H9 (cell line): ENCODE measurements at places on chromosomes 5 and 9. TPM values are rescaled to one million over a fixed set of nuclear protein-coding genes. Genes with fewer than 3 reads are reported as not detected.
A peak's percentile ranks its signal among the peaks of the same experiment; 100 is the strongest.

Gene INSYN2B
- not detected in 2 replicates for total RNA-seq

Gene LRRC19
- not detected in 2 replicates for total RNA-seq

Gene WWC1
- total RNA-seq = 28.2 and 30.7 TPM in 2 replicates

Gene SLC31A2
- 1.0 and 1.3 TPM in 2 replicates for total RNA-seq

Gene TSSK1B
- total RNA-seq = 0.17 TPM in 1 of 2 replicates, not detected in the other

DNA sequence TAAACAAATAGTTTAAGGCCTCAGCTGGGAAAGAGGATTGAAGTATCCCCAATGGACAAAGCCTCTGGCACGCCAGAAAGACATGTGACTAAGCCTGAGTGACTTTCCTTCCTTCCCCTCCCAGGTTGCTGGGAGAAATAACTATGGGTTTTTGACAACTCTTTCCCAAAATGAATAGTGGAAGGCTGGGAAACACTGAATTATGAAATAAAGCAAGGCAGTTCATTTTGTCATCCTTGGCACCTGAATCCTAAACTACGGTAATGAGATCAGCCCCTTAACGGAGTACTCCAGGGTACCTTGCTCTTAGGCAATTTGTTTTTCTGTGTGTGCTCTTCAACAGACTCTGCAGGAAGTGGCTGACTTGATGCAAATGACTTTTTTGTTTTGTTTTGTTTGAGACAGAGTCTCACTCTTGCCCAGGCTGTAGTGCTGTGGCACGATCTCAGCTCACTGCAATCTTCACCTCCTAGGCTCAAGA is 75.2 kb downstream of the LMNB1 start:
- no peak for DNase-seq

DNA sequence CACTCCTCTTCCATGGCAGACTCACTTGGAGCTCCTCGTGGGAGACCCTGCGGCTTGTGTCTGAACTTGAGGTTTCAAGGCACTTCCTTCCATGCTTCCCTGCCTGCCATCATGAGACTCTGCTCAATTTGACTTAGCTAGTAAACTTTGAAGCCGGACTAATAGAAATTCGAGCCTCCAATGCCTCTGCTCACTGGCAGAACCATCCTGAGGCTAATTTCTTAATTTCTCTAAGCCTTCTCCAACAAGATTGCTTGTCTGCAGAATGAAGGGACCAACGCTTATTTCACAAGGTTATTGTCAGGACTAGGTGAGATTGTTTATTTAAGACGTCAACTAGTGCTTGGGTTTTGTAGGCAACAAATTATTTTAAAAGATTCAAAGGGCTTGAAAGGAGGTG is 3.2 kb downstream of the POU4F3 start:
- DNase-seq = no peak

- peak; percentile 19 for DNase-seq
These were observed 47.5 kb upstream of the SH3PXD2B start for GRCh38 chr5:172501708-172502320.

DNA sequence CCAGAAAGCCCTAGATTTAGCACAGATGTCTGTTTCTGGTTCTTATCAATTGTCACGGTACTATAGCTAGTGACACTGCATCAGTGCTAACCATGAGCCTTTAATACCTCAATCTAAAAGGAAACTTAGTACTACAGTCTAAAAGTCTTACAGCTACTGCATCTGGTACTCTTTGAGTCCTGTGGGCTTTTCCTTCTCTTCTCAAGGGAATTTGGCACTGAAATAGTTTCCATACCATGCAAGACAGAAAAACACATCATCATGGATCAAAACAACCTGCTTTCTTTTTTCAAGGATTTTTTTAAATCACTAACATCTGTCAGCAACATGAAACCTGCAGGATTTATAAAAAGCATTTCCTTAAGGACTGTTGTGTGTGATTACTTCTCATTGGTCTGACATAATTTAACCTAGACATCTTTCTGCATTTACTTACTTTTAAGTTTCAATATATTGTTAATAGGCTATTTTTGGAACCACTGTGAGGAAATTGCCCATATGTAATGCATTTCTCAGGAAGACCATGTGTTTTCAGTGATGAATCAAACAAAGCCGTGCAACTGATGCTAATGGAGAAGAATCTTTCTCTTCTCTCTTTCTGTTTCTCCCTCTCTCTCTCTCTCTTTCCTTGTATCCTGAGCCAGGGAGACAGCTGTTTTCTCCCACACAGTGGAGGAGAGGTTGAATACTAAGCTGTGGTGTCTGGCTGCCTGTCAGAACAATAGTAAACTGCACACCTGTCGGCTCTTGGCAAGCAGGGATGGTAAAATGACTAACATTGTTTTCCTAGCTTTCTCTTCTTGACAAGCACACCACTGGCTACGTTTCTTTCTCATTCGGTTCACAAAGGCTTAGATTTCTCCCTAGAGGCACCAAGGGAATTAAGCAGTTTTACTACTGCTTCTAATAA is 273.4 kb downstream of the CSNK1G3 start:
- DNase-seq = no peak

GRCh38 chr5:132765311-132766019 is 11.6 kb downstream of the SEPTIN8 start:
- DNase-seq = peak; percentile 20

DNA sequence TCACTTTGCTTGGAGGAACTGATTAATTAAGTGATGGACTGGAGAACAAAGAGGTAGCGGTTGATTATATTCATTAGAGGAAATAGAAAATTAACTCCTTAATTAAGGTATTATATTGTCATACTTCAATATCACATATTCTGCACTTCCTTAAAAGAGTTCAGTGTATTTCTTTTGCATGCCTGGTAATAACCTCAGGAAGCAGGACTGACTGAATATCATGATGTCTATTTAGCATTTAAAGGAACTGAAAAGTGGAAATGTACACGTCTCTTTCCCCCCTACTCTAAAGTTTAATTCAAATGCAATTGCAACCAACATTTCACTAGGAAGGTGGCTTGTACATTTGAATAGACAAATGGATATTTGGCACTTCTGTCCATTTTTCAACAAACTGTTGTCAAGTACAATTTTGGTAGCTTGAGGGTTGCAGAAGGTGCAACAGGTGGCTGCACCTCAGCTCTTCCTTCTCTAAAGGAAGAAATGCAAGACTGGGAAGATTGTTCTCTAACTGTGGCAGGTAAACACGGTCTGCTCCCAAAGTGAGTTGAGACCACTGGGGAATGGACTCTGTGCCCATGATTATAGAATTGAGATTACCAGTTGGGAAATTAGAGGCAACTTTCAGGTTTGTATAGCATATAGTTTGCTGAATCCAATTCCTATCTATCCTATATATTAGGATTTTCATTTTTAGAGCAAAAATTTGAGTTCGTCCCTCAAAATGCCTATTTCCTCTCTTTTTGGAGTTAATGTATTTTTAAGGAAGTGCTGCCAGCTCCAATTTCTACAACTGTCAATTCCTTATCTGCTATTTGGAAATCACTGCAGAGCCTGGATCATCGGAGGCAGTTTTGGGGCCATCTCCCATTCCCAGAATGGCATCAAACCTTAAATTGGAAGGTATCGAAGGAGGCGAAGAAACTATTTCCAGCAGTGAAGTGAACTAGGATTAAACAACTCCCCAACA is 98.9 kb upstream of the TAF11L2 start:
- no peak for DNase-seq

- peak; percentile 25 for DNase-seq
These were observed 307.2 kb downstream of the GADD45G start for GRCh38 chr9:89911721-89912604.

DNA sequence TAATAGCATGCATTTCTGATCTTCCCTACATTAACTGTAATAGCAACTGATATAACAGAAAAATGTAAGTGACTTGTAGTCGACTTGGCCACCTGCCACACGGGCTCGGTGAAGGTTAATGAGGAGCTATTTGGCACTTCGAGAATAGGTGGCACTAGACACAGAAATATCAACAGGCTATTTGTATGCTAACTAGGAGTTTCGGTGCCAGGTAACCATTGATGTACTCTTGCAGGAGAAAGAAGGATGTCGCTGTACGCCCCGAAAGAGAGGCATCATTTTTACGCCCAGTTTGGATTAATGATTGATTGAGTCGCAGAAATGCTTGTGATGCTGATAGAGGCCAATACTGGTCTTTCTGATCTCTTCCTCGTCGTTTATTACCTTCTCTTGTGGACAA is 516 bp upstream of the DMRT2 start:
- no peak for DNase-seq

DNA sequence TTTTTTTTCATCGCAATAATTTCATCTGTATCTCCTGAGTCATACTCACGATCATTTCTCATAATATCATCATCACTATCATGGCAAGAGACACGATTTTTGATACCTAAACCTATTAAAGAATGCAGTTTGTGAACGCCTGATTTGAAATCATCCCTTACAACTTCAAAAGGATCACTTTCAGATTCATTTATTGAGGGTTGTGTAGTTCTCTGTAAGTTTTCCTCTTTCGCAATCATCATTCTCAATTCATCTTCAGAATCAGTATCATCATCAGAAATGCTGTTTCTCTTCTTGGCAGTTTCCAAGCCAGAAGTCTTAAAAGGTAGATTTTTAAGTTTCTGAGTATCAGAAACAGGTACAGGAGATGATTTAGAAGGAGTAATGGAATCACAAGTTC is 9.7 kb downstream of the NOL8 start:
- DNase-seq = no peak

DNA sequence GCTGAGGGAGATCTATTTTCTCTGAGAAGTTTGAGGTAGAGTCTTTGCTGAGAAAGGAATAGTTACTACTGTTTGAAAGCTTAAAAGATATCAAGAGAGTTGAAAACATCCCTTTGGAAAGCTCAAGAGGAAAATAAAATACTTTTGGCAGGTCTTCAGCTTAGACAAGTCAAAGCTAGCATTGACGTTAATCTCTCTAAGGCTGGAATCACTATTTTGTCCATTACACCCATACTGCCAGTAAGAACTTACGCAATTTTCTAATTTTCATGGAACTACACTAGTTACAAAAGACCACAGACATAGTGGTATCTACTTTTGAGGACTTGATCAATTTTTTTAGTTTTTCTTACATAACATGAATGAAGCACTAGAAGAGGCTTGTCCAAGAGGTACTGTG is 494.9 kb downstream of the PSAT1 start:
- no peak for DNase-seq

DNA sequence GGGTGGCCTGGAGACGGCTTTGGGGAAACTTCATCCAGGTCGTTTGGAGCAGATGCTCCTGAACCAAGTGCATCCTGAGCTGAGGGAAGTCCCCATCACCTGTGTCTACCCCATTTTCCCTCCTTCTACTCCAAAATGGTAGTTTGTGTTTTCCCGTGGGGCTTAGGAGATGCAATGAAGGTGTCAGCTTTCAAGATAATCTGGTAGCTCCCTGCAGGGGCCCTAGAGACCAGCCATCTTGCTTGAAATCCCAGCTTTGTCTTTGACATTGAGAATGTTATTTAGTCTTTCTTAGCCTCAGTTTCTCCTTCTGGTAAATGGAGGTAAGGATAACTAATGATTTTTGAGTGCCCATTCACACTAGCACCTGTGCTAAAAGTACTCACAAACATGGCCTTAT is 77.4 kb downstream of the WWC1 start:
- no peak for DNase-seq

DNA sequence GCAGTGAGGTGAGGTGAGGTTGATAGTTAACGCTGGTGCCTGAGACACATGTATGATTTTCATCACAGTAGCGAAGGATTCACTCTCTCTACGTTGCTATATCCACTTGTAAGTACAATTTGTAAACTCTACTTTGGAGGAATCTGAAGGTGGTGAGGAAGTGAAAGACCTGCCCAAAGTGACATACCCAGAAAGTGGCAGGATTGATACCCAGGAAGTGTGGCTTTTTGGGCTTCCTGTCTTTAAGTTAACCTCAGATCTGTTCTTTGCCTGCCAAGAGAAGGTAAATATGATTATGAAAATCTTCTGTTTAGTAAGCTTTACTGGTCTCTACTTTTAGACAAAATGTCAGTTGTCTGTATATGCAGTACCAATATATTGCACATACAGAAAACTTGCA is 143.1 kb downstream of the SH3GL2 start:
- DNase-seq = no peak

GRCh38 chr9:27540502-27540901 is 10.9 kb upstream of the MOB3B start:
- no peak for DNase-seq

GRCh38 chr5:111486926-111487325 is 25.4 kb downstream of the STARD4 start:
- no peak for DNase-seq

DNA sequence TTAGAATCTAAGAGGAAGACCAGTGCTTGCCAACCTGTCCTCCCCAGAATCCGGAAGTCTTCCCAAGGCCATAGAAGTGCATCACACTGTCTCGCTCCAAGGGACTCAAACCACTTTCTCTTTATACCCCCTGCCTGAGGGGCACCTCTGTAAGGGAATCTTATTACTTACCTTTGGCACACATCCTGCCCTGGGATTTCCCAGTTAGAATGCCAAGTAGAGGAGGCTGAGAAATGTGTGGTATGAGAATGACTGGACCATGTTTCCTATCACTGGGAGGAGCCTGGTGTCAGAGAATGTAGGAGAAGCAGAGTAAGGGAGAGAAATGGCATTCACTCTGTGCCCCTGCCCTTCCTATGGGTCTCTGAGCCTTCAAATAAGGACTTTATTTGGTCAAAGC is 85.8 kb downstream of the AOPEP start:
- no peak for DNase-seq

DNA sequence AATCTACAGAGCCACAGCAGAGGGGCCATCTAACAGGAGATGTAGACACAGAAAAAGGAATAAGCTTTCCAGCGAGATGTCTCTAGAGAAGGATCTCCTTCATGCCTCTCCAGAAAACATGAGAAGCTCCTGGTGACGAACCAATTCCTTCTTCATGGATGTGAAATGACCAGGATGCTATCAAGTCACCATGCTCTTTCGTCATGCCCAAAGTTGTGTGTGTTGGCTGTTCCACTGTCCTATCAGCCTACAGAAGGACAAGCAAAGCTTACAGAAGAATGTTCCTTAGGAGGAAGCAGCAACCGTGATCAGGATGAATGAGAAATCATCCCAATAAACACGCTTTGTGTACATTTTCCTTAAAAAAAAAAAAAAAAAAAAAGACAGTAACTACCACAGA is 54.4 kb downstream of the ALDH7A1 start:
- DNase-seq = no peak

GRCh38 chr5:5649641-5650040 is 227.2 kb downstream of the ICE1 start:
- no peak for DNase-seq

DNA sequence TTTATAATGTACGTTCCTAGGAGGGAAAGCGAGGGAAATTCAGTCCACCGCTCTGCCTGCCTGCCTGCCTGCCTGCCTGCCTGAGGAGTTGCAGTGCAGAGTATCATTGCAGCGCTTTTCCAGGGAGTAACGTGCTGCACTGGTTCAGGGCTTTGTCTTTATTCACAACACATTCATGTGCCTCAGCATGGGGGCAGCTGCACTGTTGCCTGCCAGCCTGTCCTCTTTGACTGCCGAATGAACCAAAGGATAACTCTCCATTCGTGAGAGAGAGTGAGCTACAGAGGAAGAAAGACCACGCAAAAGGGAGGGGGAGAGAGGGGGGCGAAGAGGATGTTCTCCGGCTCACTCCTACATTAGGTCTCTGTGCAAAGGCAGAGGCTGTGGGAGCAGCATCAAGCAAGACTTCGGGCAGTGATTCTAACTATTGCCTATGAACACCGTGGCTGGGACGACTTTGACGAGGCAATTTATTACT is 791.2 kb downstream of the MAT2B start:
- peak; percentile 78 for DNase-seq
